ENCODE measurements at places on chromosomes 7 and 10. TPM values are rescaled to one million over a fixed set of nuclear protein-coding genes. Genes with fewer than 3 reads are reported as not detected.

Gene RAB19
- not detected for total RNA-seq

Gene GIMAP1
- total RNA-seq, result not detected

Gene OR2A42
- not detected for total RNA-seq

- DNase-seq, result no peak
These were observed 41.9 kb downstream of the DPCD start for GRCh38 chr10:101629837-101630632.

DNA sequence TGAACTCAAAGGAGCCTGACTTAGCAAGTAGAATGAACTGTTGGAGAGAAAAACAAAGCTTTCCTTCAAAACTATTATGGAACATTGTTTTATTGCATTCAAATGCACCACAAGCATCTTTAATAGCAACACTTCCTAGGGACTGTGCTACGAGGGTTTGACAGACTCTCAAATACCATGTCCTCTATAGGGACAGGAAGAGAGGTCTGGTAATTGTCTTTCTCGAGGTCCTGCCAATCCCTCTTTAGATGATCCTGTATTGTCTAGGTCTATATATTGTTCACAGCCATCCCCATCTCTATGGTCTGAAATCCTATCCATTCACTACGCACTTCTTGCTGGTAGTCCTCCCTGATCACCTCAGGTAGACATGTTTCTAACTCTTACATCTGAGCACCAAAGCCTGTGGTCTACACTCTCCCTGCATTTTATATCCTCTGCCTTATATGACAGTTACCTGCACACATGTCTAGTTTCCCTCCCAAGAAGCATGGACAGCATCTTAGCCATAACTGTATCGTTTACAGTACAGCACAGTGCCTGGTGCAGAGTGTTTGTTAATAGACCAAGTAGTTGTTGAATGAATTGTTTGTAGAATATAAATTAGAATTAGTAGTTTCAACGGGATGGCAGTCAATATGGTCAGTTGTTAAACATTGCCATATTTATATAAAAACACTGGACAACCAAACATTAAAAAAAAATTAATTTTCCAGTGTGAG is 21.7 kb upstream of the LRRC17 start:
- no peak for DNase-seq

DNA sequence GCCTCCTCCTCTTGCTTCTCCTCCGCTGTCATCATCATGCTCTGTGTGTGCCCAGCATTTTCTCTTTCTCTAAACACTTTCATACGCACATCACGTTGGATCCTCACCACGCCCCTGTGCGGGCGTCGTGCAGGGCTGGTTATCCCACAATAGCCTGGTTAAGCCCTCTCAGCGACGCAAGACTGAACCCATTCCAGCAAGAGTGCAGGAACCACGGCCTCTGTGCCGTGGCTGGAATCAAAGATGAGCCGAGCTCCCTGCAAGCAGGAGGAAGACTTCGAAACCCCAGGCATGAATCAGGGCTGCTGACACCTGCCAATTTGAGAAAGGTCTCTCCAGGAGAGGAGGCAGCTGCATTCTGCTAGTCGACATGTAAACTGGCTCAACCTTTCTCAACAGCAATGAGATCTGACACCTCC is 74.8 kb upstream of the FOXK1 start:
- no peak for DNase-seq
